ENCODE measurements at places on chromosomes 5 and 9.
A peak's percentile ranks its signal among the peaks of the same experiment; 100 is the strongest.

GRCh38 chr9:18489861-18490260, 15.9 kb downstream of the ADAMTSL1 start:
- no peak for DNase-seq

- DNase-seq, result no peak
These were observed 283.3 kb upstream of the TUT7 start for GRCh38 chr9:86637515-86637914.

- no peak for DNase-seq
These were observed 5.9 kb downstream of the FAM193B start for GRCh38 chr5:177548495-177548894.

- DNase-seq, result no peak
These were observed 2.9 kb upstream of the C7 start for GRCh38 chr5:40906351-40906751.

- no peak for DNase-seq
These were observed 158.8 kb downstream of the SLF1 start for GRCh38 chr5:94777056-94777880.

DNA sequence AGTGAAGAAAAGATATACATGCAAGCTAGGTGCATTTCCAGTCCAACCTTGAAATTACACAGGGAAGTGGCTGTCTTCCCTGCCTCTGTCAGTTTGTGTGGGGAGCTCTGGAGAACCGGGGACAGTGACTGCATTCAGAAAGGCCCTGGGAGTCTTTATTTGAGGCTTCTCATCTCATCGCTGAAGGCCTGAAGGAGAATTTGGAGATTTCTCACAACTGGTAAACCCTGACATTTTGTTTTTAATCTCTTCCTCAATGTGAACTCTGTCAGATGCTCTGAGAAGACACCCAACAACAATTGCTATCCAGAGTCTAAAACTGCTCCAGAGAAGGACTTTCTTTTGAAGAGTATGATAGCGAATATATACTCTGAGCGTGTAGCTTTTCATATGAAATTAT, 33.0 kb downstream of the MACIR start:
- no peak for DNase-seq

DNA sequence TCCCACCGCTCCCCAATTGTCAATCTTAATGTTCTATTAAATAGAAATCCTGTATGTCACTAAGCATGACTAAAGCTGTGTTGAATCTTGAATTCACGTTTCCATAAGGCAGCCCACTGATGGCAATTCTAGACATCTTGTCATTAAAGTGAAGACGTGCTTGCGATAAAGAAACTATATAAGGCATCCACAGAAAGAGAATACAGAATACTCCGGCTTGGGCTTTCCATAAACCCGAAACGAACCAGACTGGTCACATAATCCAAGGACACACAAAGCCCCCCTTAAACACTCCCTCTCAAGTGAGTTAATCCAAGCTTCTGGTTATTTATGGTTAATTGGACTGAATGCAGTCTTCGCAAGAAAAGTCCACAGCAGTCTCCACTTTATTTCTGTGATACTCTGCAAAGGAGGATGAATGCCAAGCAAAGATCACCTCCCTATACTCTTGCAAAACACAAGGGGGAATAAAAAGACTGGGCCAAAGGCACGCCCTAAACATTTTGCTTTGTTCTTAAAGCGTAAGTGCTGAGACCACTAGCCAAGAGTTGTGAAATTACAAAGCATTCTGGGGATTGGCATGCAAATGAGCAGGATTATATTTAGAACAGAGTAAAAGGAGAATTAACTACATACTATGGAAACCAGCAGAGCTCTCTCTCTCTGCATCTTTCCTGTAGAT, 54.7 kb downstream of the DPYSL3 start:
- no peak for DNase-seq

DNA sequence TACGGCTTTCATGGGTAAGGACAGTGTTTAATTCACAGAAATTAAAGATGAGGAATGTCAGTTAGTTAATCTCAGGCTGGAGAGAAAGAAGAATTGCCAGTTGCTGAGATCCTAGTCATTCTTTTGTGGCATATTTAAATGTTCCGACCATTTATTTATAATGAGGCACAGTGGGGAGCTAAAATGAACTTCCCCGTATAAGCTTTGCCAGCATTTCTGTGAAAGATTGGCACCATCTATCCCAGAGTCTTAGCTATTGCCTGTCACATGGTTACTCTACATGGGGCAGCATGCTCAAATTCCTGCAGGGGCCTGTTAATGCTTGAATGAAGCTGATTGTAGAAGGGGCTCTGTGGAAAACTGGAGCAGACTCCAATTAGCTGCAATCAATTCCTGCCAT, 314.1 kb downstream of the PRELID2 start:
- no peak for DNase-seq

- no peak for DNase-seq
These were observed 187.5 kb upstream of the HMHB1 start for GRCh38 chr5:143624465-143624864.

- no peak for DNase-seq
These were observed 193.7 kb downstream of the CACNA1B start for GRCh38 chr9:138071292-138071691.

DNA sequence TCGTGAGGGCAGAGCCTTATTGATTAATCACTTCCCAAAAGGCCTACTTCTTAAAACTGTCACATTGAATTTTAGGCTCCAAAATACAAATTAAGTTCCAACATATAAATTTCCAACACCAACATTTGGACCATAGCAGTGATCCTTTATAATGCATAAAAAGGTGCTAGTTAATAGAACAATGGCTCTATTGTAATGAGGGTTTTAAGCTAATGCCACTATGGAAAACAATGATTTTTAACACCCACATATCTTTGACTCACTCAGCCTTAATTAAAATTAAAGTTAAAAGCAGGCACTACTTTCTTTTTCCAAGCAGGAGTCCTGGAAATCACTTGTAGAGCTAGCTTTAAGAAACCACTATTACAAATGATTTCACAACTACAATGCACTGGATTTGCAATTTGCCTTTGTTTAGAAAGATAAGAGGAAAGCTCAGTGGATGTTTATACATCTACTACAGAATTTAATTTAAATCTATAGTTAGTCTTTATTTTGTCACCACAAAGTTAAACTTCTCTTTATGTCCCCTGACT, 41.8 kb downstream of the DPYSL3 start:
- no peak for DNase-seq

DNA sequence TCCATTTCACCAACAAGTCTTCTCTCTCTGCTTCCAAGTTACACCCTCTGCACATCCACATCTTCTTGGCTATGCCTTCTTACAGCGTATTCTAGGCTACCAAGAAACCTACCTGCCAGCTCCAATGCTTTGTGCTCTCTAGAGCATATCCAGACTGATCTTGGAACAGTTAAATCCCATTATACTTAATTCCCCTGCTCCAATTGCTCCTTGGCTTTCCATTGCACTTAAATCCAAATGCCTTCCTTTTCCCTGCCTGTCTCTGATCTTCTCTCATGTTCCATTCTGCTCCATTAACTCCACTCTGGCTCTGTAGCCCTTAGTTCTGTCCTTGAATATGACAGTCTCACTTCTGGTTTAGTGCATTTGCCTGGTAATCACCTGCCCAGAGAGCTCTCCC, 322.4 kb downstream of the LRRC70 start:
- no peak for DNase-seq

GRCh38 chr5:137856201-137856600, 11.5 kb upstream of the MYOT start:
- no peak for DNase-seq

GRCh38 chr5:45491368-45491767, 204.8 kb downstream of the HCN1 start:
- no peak for DNase-seq

DNA sequence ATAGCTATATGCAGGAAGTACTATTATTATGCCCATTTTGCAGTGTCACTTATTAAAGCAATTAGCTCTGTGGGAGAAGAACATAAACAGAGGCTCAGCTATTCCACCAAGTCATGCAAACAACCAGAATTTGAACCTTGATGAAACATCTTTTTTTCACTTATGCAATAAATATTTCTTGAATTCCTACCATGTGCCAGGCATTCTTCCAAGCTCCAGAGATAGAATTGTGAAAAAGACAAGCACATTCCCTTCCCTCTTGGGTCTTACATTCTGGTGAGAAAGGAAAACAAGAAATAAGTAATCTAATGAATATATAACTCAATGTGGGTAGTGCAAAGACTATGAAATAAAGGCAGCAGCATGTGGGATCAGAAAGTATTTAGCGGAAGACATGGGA, 32.1 kb upstream of the ADRB2 start:
- no peak for DNase-seq

DNA sequence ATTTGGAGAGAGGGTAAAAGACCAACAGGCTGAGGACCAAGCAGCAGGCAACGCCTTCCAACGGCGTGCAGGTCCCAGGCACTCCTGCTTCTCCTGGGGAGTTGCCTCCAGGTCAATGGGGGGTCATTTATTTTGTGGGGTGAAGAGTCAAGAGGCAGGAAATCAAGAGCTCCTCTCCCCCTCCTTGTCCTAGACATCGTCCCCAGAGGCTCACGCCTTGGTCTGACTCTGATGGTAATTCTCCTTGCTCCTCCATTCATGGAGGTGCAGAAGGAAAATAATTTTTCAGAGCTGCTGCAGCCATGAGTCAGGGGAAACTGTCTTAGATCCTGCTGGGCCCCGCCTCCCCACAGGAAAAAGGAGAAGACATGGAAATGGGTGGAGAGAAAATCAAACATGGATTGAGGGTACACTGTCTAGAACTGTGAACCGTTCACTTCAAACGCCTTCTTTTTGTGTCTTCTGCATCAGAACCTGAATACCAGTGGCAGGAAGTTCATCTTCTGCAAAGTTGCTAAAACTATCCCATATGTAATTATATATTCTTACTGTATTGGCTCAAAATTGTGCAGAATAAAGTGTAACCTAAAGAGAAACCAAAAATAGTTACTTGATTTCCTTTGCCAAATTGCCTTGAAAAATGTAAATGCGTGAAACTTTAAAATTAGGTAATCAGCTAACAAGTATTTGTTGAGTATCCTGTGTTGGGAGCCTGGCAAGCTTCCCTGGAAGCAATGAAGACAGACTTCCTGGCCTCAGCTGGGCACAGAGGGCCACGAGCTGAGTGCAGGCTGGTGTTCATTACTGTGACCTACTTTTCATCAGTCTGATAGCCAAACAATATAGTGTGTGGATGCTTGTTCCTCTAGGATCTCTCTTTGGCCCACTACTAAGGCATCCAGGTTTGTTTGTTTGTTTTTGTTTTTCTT, 142.0 kb downstream of the CMYA5 start:
- no peak for DNase-seq

- no peak for DNase-seq
These were observed 47.8 kb downstream of the WDR41 start for GRCh38 chr5:77444356-77444755.

DNA sequence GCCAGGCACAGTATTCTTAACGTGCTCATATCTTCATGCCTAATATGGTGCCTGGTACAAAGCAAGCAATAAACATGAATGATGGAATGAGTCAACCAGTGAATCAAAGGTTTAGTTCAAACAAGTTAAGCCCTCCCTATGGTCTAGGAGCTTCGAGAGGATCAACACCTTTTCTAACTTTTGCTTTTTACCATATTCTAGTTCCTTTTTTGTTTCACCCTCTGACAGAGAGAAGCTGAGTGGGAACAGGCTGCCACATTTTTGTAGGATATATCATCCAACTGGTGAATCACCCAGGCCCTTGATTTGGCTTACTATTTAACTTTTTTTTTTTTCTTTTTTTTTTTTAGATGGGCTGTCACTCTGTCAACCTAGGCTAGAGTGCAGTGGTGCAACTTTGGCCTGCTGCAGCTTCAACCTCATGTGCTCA, 39.3 kb upstream of the TNC start:
- DNase-seq, result no peak

GRCh38 chr9:131402738-131403492, 9.0 kb downstream of the PRRC2B start:
- DNase-seq, result no peak

DNA sequence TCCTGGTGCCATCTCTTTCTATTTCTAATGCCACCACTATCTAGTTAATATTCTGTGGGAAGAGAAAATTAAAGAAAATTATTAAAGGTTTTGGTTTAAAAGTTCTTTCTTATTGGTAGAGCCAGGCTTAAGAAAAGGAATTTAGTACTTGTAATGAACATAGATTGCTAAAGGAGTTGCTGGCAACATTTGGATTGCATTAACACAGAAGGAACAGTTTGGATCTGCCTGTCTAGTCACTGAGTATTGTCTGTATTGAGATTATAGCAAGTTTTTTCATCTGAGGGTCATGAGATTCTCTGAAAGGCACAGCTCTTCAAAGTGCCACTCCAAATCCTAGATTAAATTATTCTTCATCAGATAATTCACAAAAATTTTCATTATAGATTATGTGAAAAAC, 32.0 kb downstream of the FSD1L start:
- no peak for DNase-seq

GRCh38 chr9:93064392-93065134, 6.1 kb downstream of the SUSD3 start:
- peak; percentile 93 for DNase-seq

GRCh38 chr9:71459082-71459481, 309.2 kb downstream of the CEMIP2 start:
- DNase-seq, result no peak

DNA sequence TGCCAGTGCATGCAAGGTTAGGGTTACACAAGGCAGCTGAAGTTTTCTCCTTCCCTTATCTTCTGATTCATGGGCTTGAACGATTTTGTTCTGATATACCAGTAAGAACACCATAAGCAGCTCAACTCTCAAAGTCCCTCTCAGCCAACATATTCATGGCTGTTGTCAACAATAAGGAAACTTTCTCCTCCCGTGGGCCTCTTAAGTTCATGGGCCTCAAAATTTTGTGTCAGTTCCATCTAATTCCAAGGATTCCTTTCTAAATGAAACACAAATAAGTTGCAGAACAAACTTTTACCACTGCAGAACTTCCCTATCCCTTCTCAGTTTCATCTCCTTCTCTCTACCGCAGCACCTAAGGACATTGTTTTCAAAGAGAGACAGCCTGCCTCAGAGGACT, 23.6 kb upstream of the CAST start:
- no peak for DNase-seq

DNA sequence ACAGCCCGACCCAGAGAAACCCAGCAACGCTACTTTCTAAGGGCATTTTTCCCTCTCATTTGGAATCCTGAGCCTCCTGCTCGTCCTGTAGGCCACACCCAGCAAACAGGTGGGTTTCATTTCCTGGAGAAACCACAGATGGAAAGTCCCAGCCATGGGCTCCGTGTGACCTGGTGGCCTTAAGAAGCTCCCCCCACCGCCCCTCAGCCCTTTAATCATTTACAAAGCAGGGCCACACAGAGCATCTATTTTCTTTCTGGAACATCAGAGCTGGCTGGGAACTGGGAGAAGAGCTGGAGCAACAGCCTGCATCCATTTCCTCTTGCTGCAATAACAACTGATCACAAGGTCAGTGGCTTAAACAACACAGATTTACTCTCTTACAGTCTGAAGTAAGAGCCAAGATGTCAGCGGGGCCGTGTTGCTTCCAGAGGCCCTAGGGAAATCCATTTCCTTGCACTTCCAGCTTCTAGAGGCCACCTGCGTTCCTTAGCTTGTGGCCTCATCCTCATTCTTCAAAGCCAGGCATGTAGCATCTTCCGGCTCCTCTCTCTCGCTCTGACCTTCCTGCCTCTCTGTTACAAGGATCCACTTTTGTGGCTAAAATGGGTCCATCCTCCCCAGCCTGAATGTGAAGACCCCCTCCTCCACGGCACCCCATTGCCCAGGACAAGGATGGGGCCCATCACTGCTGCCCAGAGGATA, 40.5 kb downstream of the C9orf50 start:
- peak; percentile 54 for DNase-seq
